ENCODE measurements at places on chromosomes 11 and 22.
A peak's percentile ranks its signal among the peaks of the same experiment; 100 is the strongest.

DNA sequence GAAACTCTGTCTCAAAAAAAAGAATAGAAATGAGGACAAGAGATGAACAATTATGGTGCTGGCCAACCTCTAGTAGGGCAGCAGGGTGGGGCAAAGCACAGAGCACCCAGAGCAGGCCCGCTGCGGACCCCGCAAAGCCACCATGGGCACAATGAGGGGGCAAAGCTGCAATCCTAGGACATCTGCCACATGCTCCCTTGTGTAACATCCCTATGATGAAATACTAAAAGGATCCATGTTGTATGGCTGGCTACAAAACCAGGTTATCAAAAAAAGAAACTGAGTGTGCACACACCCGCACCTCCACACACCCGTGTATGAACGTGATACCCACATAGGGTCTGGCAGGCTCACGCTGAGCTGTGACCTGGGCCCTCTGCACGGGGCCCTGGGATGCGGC, 7.4 kb downstream of the ATP5MGL start:
- DNase-seq = no peak

DNA sequence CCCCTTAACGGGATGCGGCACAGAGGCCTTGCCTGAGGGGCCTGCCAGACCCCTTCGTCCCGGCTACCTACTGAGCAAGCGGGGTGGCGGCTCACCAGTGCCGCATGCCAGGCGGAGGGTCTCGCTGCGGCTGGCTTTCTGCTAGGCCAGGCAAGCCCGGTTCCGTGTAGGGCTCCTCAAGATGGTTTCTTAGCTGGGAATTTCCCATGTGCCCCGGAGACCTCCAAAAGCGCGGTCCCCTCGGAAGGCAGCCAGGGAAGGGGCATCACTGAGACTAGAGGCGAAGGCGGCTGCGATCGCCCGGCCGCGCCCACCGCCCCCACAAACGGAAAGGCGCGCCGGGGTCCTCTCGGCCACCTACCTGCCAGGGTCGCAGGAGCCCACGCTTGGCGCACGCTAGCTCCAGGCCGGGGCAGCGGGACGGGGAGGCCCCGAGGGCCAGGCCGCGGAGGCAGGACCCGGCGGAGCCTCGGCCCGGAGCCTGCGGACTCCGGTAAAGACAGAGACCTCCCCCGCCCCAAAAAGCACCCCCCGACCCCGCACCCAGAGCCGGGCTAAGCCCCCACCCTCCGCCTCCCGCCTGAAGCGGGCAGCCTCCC, 23.8 kb downstream of the MICAL3 start:
- no peak for DNase-seq

DNA sequence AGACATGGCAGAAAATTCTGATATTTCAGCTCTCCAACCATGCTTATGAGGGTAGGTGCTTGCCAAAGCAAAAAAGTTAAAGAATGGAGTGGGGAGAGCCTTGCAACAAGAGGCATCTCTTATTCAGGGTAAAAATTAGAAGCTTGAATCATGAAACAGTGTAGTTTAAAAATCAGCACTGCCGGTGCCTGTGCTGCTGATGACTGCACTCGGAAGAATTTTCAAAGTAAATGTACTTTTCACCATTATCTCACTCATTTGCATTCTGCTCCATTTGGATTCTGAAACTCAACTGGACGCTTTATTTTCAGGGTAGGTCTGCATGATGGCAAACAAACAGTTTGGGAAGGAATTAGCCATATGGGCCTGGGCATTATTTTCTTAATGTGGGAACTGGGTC, 126.3 kb downstream of the KIRREL3 start:
- DNase-seq = no peak

DNA sequence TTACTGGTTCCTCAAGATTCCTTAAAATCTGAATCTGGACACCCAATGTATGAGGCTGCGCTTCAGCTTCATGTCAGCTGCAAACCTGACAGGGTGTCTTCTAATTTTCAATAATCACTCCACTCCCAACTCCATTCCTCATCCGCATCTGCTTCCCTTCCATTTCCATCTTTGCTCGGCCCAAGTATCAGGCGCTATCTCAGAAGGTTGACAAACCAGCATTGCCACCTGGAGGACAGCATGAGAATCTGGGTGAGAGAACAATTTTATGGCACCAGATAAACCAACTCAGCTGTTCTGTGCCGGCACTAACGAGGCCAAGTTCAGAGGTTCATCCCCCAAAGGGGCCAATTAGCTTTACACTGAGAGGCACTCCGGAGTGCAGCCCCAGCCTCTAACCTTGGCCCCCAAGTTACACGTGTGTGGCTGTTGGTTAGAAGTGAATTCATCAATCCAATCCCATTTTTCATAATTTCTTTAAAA, 79.1 kb upstream of the LMO2 start:
- peak; percentile 81 for DNase-seq

GRCh38 chr22:46909237-46910030, 147.0 kb downstream of the TBC1D22A start:
- no peak for DNase-seq

- no peak for DNase-seq
Measured at GRCh38 chr11:121657146-121657545, 204.4 kb upstream of the SORL1-AS1 start.

- DNase-seq = peak; percentile 80
Measured at GRCh38 chr11:69637941-69638871, 2.8 kb upstream of the CCND1 start.

- no peak for DNase-seq
Measured at GRCh38 chr11:76268498-76268897, 62.2 kb upstream of the WNT11 start.

DNA sequence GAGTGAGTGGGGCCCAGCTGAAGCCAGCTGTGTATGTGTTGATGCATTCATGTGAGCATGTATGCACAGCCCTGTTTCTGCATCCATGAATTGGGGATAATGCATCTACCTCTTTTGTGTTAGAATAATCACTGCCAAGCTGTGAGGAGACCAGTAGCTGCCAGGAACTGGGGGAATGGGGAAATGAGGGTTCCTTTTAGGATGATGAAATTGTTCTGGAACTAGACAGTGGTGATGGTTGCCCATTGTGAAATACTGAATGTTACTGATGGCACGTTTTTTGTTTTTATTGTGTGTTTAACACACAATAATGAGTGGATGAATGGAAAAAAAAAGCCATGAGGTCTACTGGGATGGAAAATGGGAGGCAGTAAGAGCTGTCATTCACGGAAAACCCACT, 45.3 kb upstream of the WNT11 start:
- DNase-seq = no peak

- no peak for DNase-seq
Measured at GRCh38 chr11:77851503-77851902, 30.6 kb downstream of the AAMDC start.

GRCh38 chr22:31155422-31155821, 4.6 kb upstream of the RNF185 start:
- DNase-seq = no peak

- no peak for DNase-seq
Measured at GRCh38 chr11:61278001-61278470, 17.1 kb downstream of the VWCE start.

DNA sequence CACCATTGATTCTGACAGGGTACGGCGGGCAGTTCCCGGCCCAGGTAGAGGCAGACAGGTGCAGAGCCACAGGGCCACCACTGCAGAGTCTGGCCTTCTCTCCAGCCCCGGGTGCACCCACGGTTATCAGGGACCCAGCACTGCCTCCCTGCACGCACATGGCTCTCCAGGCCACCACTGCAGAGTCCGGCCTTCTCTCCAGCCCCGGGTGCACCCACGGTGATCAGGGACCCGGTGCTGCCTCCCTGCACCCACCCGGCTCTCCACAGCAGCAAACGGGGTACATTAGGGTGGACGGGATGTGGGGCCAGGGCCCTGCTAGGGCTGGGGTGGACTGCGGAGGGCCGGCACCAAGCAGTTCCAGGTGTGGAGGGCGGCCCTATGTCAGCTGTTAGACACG, 272.9 kb downstream of the BRD1 start:
- no peak for DNase-seq

- DNase-seq = no peak
Measured at GRCh38 chr11:88555829-88556202, 218.3 kb upstream of the CTSC start.

DNA sequence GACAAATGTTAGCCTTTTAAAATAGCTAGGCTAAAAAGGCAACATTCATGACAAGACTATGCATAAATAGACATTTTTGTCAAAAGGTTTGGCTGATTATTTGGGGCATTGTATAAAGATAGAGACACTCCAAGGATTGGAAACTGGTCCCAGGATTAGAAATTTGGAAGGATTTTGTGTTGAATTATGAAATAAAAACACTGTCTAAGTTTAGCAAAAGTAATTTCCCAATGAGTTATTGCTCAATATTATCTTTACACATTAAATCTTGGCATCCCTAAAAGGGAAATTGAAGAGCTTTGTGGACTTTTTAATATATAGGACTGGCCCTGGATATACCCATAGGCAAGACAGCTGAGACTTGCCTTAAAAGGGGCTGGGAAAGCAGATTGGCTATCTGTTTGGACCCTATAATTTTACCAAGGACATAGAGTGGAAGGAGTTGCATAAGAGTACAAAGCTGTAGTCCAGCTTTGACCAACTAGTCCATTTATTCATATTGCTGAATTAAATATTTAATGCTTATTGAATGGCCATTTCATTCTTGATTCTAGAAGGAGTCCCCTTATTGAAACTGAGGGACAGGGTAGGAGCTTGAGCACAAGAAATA, 382.7 kb downstream of the METTL15 start:
- no peak for DNase-seq

- no peak for DNase-seq
Measured at GRCh38 chr11:27263046-27263445, 100.0 kb downstream of the CCDC34 start.

DNA sequence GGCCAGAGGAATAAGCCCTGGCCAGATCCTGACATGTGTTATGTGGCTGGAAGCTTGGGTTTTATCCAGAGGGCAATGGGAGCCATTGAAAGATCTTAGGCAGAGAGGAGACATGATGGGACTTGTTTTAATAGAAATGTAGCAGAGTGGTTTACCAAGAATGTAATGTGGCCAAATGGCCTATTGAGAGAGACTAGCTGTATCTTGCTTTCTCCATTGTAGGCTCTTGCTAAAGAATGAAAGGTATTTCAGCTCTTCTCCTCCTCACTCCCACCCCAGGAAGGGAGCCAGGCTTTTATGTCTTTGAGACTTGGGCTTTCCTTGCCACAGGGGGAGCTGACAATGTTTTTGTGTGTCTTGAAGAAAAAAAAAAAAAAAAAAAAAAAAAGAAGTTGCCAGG, 82.3 kb downstream of the TRIM29 start:
- DNase-seq = peak; percentile 21

- no peak for DNase-seq
Measured at GRCh38 chr11:73971175-73971719, 11.4 kb downstream of the UCP2 start.

DNA sequence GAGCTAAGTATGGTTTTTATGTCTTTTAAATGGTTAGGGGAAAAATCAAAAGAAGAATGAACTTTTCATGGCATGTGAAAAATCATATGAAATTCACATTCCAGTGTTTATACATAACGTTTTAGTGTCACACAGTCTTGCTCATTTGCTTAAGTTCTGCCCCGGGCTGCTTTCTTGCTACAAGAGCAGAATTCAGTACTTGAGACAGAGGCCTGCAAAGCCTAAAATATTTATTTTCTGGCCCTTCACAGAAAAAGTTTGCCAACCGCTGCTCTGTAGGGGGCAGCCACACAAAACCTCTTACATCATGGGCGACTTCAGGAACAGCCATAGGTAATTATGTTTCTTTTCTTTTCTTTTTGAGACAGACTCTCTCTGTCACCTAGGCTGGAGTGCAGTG, 1.0 kb upstream of the ATG2A start:
- DNase-seq = peak; percentile 34
